ENCODE measurements at places on chromosomes 7 and 10.

- DNase-seq: no peak
These were observed 152.1 kb downstream of the GFRA1 start for GRCh38 chr10:116120688-116121455.

DNA sequence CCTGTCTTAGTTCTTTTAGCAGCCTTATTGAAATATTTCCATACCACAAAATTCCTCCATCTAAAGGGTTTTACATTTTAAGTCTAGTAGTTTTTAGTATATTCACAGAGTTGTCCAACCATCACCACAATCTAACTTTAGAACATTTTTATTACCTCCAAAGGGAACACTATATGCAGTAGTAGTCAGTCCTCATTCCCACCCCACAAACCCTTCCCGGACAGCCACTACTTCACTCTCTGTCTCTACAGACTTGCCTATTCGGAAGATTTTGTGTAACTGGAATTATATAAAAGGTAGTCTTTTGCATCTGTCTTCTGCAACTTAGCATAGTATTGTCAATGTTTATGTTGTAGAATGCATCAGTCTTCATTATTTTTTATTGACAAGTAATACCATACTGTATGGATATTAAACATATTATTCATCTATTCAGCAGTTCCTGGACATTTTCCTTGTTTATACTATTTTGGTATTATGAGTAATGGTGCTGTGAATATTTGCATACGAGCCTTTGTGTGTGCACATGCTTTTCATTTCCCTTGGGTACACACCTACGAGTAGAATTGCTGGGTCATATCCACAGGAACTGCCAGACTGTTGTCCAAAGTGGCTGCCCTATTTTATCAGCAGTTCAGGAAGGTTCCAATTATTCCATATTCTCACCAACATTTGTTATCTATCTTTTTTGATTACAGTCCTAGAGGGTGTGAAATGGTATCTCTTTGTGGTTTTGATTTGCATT lies 60.9 kb upstream of the LANCL2 start:
- no peak for DNase-seq

DNA sequence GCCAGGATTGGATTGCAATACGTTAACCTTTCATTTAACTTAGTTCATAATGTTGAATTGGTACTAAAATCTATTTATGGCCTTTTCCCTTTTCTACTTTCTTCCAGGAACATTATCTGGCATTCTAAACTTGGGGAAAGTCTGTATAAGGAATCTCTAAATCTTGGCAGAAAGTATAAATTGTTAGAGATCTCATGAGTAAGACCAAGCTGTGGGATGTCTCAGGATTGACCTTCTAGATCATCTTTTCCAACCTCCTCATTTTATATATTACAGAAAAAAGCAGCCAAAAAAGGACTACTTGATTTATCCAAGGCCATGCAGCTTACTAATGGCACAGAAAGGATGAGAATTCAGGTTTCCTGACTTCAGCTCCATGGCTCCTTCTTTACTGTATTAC lies 598.3 kb downstream of the INHBA start:
- DNase-seq: no peak

GRCh38 chr10:21184216-21184615 lies 287.1 kb upstream of the NEBL start:
- peak; percentile 70 for DNase-seq

DNA sequence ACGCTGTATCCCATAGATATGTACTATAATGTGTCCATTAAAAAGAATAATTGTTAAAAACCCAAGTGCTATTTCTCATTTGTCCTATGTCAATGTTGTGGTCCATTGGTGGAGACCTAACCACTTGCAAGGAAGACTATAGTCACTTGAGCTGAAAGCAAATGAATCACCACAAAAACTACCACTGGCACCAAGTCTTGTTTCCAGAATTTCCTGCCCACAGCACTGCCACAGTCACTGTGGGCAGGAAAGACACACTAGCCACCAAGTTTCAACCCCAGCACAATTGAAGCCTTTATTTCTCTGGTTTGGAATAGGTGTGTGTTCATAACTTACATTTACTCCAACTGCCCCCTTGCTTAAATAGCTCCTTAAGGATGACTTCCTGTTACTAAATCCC lies 12.4 kb downstream of the DIP2C start:
- no peak for DNase-seq

DNA sequence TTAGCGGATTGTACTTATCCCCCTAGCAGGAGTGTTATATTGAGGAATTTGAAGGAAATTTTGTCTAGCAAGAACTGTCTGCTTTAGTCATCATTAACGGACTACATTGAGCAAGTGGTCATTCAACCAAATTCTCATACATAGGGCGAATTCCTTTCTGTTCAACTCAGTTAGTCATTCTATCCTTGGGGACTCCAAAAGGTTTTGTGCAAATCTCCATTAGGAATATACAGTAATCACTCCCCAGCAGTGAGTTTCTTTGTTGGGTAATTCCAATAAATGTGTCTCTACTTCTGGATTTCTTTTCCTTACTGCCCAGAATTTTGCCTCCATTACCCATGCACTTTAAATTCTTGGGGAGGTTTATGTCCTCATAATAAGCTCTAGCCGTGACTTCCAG lies 51.1 kb downstream of the EPDR1 start:
- DNase-seq: no peak

DNA sequence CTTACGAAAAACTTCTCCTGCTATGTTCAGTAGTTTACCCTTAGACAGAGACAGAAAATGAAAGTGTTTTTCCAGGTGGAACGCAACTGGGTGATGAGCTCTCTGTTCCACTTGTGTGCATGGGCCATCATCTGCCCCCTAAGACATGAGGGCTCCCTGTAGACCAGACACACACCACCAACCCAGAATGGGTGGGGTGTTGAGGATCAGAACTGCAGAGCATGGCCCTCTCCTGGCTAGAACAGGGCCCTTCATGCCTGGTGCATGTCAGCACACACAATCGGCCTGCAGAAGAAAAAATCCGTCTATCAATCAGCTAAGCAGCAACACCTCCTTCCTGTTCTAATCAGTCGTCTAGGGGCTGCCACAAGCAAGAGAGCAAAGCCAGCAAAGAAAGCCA lies 186.2 kb upstream of the INHBA start:
- no peak for DNase-seq

DNA sequence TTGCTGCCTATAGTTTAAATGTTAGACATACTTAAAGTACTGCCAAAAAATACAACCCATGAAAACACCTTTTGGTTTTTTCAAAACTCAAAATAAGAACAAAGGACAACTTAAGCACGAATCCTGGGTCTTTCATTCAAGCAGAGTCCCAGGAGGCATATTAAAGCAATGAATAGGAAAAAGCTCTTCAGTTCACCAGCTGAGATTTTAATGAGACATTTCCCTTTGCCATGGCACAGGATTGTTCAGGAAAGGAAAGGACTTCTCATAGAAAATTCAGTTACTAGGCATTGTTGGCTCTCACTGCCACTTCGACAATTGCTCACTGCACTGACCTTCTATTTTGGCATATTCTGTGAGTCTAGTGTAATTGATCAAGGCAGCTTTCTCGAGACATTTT lies 133.5 kb upstream of the FEZF1 start:
- DNase-seq: no peak
